ENCODE measurements at places on chromosomes 1 and 21.
A peak's percentile ranks its signal among the peaks of the same experiment; 100 is the strongest.

- DNase-seq, result peak; percentile 89
Observed at GRCh38 chr1:211648336-211648735, 27.1 kb downstream of the NEK2 start.

GRCh38 chr1:88985032-88985431 is 7.4 kb downstream of the KYAT3 start:
- DNase-seq, result peak; percentile 93

DNA sequence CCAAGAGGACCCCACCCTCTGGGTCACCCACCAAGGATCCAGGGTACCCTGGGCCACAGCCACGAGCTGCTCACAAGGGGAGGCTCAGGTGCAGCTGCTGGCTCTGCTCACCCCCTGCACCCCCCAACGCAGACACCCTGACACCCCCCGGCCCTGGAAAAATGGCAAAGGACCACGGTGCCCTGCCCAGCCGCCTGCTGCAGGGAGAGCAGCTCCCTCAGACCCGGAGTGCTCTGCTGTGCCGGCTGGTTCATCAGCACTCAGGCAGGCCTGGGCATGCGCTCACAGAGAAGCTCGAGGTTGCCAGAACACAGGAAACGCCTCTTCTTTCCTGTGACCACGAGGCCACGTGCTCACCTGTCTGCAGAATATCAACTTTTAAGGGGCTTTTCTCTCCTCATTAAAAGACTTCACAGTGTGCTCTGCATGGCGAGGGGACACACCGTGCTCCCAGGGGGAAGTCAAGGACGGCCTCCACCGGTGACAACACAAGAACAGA is 4.3 kb upstream of the C1QTNF12 start:
- DNase-seq, result no peak

DNA sequence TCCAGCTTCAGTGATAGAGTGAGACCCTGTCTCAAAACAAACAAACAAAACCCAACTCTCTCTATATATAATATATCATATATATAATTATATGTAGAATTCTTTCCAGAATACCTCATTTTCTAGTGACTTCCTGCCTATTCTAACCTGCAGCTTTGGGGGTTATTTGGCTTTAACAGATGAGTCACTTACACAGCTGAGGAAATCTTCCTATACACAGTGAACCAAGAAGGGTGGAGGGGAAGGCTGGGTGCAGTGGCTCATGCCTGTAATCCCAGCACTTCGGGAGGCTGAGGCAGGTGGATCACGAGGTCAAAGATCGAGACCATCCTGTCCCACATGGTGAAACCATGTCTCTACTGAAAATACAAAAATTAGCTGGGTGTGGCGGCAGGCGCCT is 9.2 kb downstream of the RAB29 start:
- DNase-seq, result peak; percentile 19

DNA sequence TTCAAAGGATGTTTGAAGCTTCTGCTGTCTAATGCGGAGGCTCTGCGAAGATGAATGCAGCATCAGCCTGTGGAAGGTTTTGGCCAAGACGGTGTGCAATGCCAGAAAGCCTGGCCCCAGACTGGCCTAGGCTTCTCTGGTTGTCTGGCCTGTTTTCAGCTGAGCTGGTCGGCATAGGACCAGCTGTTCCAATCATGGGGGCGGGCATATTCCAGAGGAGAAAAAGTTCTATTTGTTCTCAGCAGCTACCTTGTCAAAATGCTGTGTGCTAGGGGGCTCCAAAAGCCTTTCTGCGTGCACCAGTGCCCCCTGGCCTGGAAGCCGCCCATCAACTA is 57.6 kb downstream of the TGFB2 start:
- no peak for DNase-seq

DNA sequence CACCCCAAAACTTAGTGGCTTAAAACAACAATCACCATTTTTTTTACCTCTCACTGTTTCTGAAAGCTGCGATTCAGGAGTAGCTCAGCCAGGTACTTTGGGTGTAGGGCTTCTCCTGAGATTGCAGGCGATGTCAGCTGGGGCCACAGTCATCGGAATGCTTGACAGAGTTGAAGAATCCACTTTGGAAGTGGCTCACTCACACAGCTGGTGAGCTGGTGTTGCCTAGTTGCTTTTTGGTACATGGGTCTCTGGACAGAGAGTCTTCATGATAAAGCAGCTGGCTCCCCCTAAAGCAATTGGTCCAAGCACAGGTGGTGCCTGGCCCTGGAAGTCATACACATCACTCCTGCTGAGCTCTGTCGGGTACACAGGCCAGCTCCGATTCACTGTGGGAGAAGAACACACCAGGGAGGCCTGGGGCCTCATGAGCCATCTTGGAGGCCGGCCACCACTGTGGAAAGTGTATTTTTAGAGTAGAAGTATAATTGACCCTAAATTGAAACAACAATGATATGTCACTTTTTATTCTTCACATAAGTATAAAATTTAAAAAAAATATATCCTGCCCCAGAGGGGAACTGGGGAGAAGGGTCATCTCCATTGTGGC is 75.2 kb upstream of the GALNT2 start:
- no peak for DNase-seq

DNA sequence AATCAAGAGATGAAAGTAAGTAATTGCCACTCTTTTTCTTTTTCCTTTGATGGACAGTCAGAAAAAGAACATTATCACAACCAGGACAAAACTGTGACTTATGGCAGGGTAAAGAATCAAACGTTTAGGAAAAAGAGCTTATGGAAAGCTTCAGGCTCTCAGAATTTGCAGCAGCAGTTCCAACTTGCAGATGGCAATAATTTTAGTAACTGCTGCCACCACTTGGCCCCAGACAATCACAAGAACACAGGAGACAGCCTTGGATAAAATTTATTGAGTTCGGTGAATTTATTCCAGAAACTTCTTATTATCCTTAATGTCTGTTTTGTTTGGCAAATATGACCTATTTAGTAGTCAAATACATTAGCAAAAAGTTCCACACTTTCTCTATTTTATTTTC is 804.4 kb downstream of the BRINP3 start:
- no peak for DNase-seq

DNA sequence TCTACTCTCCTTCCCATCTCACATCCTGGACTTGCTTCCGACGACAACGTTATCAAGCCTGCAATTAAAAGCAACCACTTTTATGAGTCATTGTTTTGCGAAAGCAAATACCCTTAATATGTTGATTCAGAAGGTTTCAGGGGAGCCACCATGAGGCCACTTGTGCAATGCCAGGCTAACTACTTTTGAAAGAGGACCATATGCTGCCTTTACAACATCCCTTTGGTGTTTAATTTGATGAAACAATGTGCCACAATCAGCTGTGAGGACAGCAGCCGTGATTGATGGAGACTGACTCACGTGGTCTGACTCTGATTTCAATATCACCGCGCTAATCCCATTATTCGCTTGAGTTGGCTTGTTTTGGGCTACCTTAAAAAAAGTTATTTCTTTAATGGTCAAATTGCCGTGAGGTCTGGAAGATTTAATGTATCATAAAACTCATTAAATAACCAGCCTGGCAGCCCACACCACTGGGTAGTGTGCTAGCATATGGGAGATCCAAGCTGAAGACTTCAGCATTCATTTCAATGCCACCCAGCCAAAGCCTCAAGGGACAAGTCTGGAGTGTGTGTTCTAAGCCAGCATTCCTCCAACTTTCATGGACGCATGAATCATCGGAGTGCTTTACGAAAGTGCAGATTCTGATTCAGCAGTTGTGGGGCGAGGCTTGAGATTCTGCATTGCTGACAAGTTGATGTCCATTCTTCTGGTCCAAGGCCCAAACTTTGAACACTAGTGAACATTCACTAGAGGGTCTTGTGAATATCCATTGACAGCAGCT is 73.3 kb upstream of the PAXBP1 start:
- no peak for DNase-seq

- no peak for DNase-seq
Observed at GRCh38 chr1:154755858-154756730, 114.0 kb downstream of the KCNN3 start.

DNA sequence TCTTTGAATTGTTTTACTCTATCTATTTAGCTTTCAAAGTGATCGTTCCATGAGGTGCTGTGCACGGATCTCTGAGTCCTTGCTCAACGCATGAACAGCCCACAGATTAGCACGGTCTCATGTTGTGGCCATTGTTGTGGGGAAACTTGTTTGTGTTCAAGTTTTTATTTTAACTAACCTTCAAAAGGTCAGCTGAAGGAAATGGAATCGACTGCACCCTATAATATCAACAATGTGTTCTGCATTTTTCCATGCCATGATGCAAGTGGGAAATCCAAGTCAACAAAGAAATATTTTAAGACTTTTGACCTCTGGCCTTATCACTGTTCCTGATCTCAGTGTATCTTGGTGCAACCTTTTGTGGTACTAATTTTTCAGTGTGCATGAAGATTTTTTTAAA is 6.1 kb downstream of the SH2D1B start:
- peak; percentile 53 for DNase-seq

DNA sequence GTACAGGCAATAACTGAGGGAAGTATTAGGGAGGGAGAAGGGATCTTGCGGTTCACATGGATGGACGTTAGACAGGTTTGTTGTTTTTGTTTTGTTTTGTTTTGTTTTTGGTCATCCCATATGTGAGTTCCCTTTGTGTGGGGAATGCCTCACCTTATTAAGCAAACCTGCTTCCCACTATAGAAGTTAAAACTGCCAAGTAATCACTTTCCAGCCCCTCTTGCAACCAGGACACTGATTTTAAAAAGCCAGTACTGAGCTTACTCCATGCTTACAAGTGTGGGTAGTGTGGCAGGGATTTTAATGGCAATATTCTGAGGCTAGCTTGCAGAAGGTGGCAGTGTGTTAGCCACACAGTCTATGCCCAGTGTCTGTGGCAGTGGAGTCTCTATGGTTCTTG is 26.5 kb downstream of the SPATA45 start:
- DNase-seq, result no peak

- DNase-seq, result peak; percentile 80
Observed at GRCh38 chr1:186838380-186839040, 9.8 kb downstream of the PLA2G4A start.

DNA sequence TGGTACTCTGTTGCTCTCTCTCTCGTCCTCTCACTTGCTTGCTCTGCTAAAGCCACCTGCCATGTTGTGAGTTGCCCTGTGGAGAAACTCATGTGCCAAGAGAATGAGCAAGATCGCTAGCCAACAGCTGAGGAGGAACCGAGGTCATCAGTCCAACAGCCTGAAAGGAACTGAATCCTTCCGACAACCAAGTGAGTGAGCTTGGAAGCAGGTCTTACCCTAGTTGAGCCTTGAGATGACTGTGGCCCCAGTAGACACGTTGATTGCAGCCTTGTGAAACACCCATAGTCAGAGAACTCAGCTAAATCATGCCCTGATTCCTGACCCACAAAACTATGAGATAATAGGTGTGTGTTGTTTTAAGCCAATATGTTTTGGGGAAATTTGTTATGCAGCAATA is 48.1 kb upstream of the BACH1 start:
- DNase-seq, result no peak

DNA sequence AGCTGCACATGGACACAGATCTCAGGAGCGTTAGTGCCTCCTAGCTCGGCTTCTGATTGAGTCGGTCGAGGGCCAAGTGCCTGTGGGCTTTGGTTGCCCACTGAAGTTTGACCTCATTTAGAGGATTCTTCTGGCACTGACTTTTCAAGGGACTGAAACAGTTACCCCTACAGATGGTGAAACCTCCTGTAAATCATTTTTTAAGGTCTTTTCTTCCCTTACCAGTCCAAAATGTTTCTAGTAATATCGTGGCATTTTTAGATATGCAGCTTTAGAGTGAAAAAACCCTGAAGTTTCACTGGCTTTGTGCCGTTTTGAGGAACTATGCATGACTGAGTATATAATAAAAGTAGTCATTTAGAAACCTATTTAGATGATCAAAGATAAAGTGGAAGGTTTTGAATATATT is 34.7 kb upstream of the L1TD1 start:
- DNase-seq, result no peak
